Naive thymus-derived CD4-positive, alpha-beta T cell (primary cell): ENCODE measurements at places on chromosomes 3 and 15. TPM values are rescaled to one million over a fixed set of nuclear protein-coding genes. Genes with fewer than 3 reads are reported as not detected.

- no peaks in the 10 kb centered on the region for H3K4me1 ChIP-seq
- H3K4me3 ChIP-seq: no peak overlapping the region
- DNase-seq: no peak
These were observed 11.8 kb downstream of the ATXN7 start for GRCh38 chr3:63875510-63875909.

GRCh38 chr3:122055215-122055614 is at the start of gene CD86:
TSS of gene CD86 (plus strand) at chr3:122055362. CDS start at chr3:122055490, 128 bp downstream.
- no peaks in the 10 kb centered on the region for H3K36me3 ChIP-seq
- H3K27me3 ChIP-seq: no peaks in the 10 kb centered on the region
- no peak within 1 kb of the TSS for H3K4me3 ChIP-seq
- no peaks in the 10 kb centered on the region for H3K4me1 ChIP-seq

DNA sequence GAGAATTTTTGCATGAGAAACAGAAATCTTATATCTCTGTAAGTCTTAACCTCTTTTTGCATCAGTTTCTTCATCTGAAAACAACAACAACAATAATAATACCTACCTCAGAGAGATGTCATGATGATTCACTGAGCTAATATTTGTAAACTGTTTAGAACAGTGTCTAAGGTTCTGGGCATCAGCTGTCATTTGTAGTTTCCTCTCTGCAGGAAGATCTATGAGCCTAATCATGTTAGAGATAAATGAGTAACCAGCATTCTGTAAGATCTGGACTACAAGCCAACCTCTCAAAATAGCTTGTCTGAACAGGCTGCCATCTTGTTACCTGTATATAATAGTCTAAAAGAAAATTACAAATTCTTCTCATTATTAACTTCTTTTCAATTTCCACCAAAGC is 383.0 kb upstream of the RORA start:
- no peaks in the 10 kb centered on the region for H3K36me3 ChIP-seq
- no peak overlapping the region for H3K4me3 ChIP-seq
- DNase-seq: no peak
- H3K27me3 ChIP-seq: no peaks in the 10 kb centered on the region

- no peaks in the 10 kb centered on the region for H3K4me1 ChIP-seq
- no peaks in the 10 kb centered on the region for H3K36me3 ChIP-seq
- H3K27ac ChIP-seq: no peak overlapping the region
- H3K4me3 ChIP-seq: no peak overlapping the region
- no peak for DNase-seq
These were observed 816.4 kb downstream of the ROBO1 start for GRCh38 chr3:78951342-78951945.

DNA sequence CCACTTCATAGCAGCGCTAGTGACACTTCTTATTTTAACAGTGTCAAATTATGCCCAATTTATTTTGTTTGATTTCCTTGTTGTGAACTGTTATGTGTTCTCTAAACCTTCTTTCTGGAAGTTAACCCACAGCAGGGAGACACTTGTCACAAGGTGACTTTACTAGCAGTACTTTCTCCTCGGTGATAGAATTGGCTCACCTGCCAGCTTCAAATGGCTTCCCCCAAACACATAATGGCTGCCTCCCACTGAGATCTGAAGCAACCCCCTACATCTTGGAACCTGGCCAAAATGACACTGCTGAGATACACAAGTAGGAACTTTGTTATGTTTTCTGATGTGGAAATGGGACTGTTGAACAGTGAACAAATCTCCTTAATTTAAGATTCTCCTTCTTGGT is 238.8 kb upstream of the DPH6 start:
- no peak for DNase-seq
- no peak overlapping the region for H3K27ac ChIP-seq
- H3K27me3 ChIP-seq: no peaks in the 10 kb centered on the region
- H3K4me1 ChIP-seq: no peaks in the 10 kb centered on the region
- H3K36me3 ChIP-seq: no peaks in the 10 kb centered on the region
- H3K4me3 ChIP-seq: no peak overlapping the region

GRCh38 chr3:107450254-107450893 is 72.4 kb upstream of the BBX start:
- no peak overlapping the region for H3K4me3 ChIP-seq
- no peaks in the 10 kb centered on the region for H3K4me1 ChIP-seq
- no peaks in the 10 kb centered on the region for H3K36me3 ChIP-seq
- no peak for DNase-seq
- no peaks in the 10 kb centered on the region for H3K27me3 ChIP-seq

DNA sequence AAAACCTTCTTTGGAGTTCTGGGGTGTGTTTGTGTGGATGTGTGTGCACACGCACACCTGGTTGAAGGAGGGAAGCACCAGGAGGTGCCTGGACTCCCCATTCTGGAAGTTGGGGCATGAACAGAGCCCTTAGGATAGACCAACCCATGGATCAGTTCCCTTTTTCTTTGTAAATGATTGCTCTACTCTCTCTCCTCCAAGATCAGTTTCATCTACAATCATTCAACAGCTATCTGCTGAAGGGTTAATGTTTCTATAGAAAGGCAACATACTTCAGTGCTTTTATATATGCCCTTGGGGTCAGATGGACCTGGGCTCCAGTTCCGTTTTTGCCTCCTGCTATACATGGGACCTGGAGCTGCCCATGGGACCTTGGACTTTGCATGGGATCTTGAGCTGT is 352.1 kb upstream of the CFAP20DC start:
- no peak overlapping the region for H3K27ac ChIP-seq
- H3K4me3 ChIP-seq: no peak overlapping the region
- no peaks in the 10 kb centered on the region for H3K36me3 ChIP-seq
- H3K4me1 ChIP-seq: peaks cover 3% of the 10 kb centered on the region
- DNase-seq: no peak

DNA sequence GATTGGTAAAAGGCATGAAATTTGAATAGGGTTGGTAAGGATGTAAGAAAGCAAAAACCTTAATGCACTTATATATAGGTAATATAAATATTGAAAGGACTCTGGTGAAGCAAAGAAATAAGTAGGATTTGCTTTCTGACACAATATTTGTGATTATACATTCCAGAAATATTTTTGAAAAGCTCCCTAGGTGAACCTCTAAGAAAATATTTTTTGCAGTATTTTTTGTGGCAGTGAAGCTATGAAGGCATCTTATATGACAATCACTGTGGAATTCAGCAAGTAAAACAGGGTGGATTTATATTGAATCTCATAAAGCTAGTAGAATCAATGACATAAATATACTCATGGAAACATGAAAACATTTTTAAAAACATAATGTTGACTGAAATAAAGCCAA is 119.6 kb upstream of the EPHA3 start:
- no peaks in the 10 kb centered on the region for H3K27me3 ChIP-seq
- no peak overlapping the region for H3K4me3 ChIP-seq
- H3K4me1 ChIP-seq: no peaks in the 10 kb centered on the region
- DNase-seq: no peak
- no peaks in the 10 kb centered on the region for H3K36me3 ChIP-seq
- no peak overlapping the region for H3K27ac ChIP-seq

GRCh38 chr3:3065876-3066275 is 44.3 kb downstream of the IL5RA start:
- no peak overlapping the region for H3K4me3 ChIP-seq
- no peaks in the 10 kb centered on the region for H3K36me3 ChIP-seq
- no peak overlapping the region for H3K27ac ChIP-seq
- H3K27me3 ChIP-seq: no peaks in the 10 kb centered on the region

GRCh38 chr3:195260280-195260905 is 10.6 kb downstream of the XXYLT1 start:
- peak; percentile 15 for DNase-seq
- peaks cover 17% of the 10 kb centered on the region for H3K4me1 ChIP-seq
- H3K36me3 ChIP-seq: no peaks in the 10 kb centered on the region
- no peaks in the 10 kb centered on the region for H3K27me3 ChIP-seq

- H3K4me1 ChIP-seq: no peaks in the 10 kb centered on the region
- no peaks in the 10 kb centered on the region for H3K27me3 ChIP-seq
- no peak overlapping the region for H3K4me3 ChIP-seq
These were observed 36.5 kb downstream of the ATOSA start for GRCh38 chr15:52642386-52643361.

DNA sequence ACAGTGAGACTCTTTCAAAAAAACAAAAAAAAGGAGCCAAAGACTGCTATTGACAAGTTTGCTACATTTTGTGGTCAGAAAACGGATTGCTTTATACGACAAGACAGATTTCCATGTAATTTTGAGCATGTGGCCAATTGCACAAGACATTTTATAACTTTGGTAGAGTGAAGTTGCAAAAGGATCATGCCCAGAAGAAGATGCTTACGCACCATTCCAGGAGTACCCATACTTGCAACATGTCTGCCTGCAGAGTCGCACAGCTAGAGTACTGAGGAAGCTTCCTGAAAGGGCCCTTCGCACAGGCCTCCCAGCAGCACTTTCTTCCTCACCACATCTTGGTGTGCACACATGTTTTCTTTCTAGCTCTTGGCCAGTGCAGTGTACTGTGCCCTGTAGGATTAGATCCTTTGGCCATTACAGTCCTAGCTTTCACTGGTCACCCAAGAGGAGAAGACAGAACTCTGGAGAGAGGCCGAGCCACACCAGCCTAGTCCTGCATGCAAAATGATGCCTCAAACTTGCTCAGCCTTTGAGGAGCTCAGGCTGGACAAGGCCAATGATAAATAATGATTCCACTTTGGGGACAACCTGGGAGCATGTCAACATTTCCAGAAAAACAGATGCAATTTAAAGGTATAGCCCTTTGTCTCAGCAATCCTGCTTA is 11.7 kb downstream of the CHDH start:
- H3K27me3 ChIP-seq: no peaks in the 10 kb centered on the region
- H3K27ac ChIP-seq: no peak overlapping the region
- no peaks in the 10 kb centered on the region for H3K36me3 ChIP-seq
- DNase-seq: no peak

GRCh38 chr3:193496658-193497057 is 58.0 kb downstream of the ATP13A4 start:
- no peak overlapping the region for H3K27ac ChIP-seq
- DNase-seq: no peak
- H3K4me3 ChIP-seq: no peak overlapping the region

- no peaks in the 10 kb centered on the region for H3K36me3 ChIP-seq
- H3K27ac ChIP-seq: no peak within 1 kb of the TSS
- no peak for DNase-seq
- no peaks in the 10 kb centered on the region for H3K4me1 ChIP-seq
- H3K27me3 ChIP-seq: no peaks in the 10 kb centered on the region
- H3K4me3 ChIP-seq: no peak within 1 kb of the TSS
These were observed at the start of gene LMOD3 for GRCh38 chr3:69122403-69122802. TSS of gene LMOD3 (minus strand) at chr3:69122595. CDS start at chr3:69122386, 209 bp downstream.

GRCh38 chr3:170429050-170429449 is 10.4 kb downstream of the CLDN11 start:
- no peaks in the 10 kb centered on the region for H3K27me3 ChIP-seq
- no peaks in the 10 kb centered on the region for H3K4me1 ChIP-seq
- DNase-seq: no peak

- H3K4me1 ChIP-seq: no peaks in the 10 kb centered on the region
- no peaks in the 10 kb centered on the region for H3K36me3 ChIP-seq
- H3K27me3 ChIP-seq: no peaks in the 10 kb centered on the region
- DNase-seq: no peak
These were observed 30.6 kb upstream of the RASA2 start for GRCh38 chr3:141456301-141456625.

- H3K4me1 ChIP-seq: peaks cover 30% of the 10 kb centered on the region
- H3K36me3 ChIP-seq: peaks cover 8% of the 10 kb centered on the region
- H3K27ac ChIP-seq: no peak overlapping the region
- no peak overlapping the region for H3K4me3 ChIP-seq
- DNase-seq: no peak
- H3K27me3 ChIP-seq: no peaks in the 10 kb centered on the region
These were observed 24.3 kb upstream of the TATDN2 start for GRCh38 chr3:10223676-10224639.

- no peak for DNase-seq
- no peak overlapping the region for H3K4me3 ChIP-seq
- no peak overlapping the region for H3K27ac ChIP-seq
- H3K36me3 ChIP-seq: no peaks in the 10 kb centered on the region
- H3K27me3 ChIP-seq: peaks cover 54% of the 10 kb centered on the region
These were observed 10.1 kb upstream of the FOXB1 start for GRCh38 chr15:59993950-59994401.

GRCh38 chr3:104190681-104191080 is 1176.0 kb upstream of the ALCAM start:
- H3K4me3 ChIP-seq: no peak overlapping the region
- H3K27me3 ChIP-seq: no peaks in the 10 kb centered on the region
- H3K4me1 ChIP-seq: no peaks in the 10 kb centered on the region
- no peaks in the 10 kb centered on the region for H3K36me3 ChIP-seq

DNA sequence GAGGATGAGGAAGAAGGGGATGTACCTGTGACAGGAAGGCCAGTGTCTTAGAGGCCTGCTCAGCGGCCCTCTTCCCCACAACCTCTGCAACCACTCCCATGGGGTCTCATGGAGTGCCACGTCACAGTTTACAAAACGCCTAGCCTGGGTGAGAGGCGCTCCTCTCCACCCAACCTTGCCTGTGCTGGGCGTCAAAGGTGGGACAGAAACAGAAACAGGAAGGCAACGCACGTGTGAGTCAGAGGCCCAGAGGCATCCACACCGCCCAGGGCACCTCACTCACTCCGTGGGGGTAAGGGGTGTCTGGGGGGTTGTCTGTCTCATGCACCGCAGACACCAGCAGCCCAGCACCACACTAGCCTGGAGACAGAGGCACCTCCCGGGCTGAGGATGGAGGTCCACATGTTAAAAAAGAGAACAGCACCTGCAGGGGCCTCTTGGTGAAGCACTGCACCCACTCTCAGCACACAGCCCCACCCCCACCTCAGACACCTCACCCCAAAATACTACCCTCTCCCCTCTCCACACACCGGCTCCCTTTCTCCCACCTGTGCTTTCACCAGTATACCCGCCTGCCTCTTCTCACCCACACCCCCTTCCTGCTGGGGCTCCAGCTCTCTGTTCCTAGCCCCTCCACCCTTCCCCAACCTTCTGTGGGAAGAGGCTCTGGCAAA is 4.7 kb upstream of the CALML4 start:
- no peak overlapping the region for H3K27ac ChIP-seq
- no peaks in the 10 kb centered on the region for H3K36me3 ChIP-seq
- no peak for DNase-seq
- H3K4me1 ChIP-seq: no peaks in the 10 kb centered on the region

Gene CLDN16
- not detected for total RNA-seq

Gene CFAP92
- 1.3 TPM for total RNA-seq

Gene CHRNB4
- total RNA-seq: not detected

Gene RLBP1
- not detected for total RNA-seq

Gene CDCP1
- total RNA-seq: 0.05 TPM

Gene CELF6
- total RNA-seq: 0.69 and 1.2 TPM in 2 replicates

Gene TLR9
- total RNA-seq: 2.5 TPM

Gene FBXL2
- total RNA-seq: not detected

Gene SOX14
- total RNA-seq: not detected in 2 replicates

Gene PLS1
- 2.5 and 3.2 TPM in 2 replicates for total RNA-seq

Gene C3orf62
- total RNA-seq: 10.7 and 11.8 TPM in 2 replicates

Gene ISLR2
- total RNA-seq: not detected
